ENCODE measurements at places on chromosomes 12 and 14. TPM values are rescaled to one million over a fixed set of nuclear protein-coding genes. Genes with fewer than 3 reads are reported as not detected.
A peak's percentile ranks its signal among the peaks of the same experiment; 100 is the strongest.

- no peak for DNase-seq
Measured at GRCh38 chr12:79884401-79885006, 50.4 kb downstream of the PPP1R12A start.

DNA sequence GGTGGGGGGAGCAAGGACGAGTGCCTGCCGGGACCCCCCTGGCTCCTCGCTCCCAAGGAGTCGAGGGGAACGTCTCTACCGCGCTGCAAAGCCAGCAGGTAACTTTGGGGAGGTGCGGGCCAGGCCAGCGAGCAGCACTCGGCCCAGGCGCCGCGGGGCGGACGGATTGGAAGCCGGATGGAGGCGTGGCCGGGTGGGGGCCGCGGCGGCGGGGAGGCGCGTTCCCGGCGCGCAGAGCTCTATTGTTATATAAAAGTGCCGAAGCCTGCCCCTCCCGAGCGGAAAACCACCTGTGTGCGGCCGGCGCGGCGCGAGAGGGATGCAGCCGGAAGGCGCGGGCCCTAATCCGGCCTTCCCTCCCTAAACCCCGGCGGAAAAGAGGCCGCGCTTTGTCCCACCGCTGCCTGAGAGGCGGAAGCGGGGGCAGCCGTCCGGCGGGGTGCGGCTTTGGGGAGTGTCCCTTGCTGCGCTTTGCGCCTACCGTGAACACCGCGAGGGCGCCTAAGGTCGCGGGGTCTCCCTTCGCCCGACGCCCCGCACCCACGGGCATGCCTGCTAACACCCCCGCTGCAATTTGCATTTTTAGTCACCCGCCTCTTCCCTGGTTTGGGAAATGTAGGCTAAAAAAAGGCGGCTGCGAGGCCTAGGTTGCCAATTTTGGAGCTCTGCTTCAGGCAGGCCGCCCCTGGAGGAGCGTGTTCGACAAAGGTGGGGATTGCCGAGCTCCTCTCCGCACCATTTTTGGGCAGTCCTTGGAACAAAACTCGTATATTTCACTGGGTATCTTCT is 1.7 kb upstream of the DUSP6 start:
- peak; percentile 66 for DNase-seq

The CKAP4 gene
- 2.0 TPM for total RNA-seq

The ADSS1 gene
- 2.7 TPM for total RNA-seq

GRCh38 chr12:2557597-2557996 is 237.2 kb upstream of the FKBP4 start:
- no peak for DNase-seq

- no peak for DNase-seq
Measured at GRCh38 chr12:92784797-92785562, 82.2 kb downstream of the PLEKHG7 start.

DNA sequence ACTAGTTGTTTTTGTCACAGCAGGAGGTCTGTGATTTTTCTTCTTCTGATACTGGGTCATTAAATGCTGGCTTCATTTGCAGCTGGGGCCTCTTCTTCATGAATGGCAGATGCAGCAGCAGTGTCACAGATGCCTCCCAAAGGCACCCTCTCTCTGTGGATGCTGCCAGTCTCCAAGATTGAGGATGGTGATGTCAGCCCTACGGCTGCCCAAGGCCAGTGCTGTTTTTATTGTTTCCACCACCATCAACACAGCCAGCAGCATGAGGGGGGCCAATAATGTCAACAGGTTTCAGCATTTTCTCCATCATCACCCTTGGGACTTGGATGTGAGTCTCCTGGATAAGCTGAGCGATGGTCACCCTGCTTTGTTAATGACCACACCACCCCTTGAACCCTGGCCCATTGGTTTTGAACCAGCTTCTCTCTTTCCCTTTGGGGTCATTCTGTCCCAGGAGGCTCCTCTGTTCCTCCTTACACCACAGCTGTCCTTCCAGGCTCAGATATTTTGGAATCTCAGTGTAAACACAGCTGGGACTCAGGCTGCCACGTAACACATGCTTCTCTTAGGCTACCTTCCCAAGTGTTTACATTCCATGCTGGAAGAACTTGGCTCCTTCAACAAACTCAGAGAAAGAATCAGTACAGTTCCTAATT is 151.7 kb upstream of the DDHD1 start:
- no peak for DNase-seq

- DNase-seq: no peak
Measured at GRCh38 chr14:29463727-29464395, 463.8 kb downstream of the PRKD1 start.

The SHMT2 gene
- 28.6 TPM for total RNA-seq

DNA sequence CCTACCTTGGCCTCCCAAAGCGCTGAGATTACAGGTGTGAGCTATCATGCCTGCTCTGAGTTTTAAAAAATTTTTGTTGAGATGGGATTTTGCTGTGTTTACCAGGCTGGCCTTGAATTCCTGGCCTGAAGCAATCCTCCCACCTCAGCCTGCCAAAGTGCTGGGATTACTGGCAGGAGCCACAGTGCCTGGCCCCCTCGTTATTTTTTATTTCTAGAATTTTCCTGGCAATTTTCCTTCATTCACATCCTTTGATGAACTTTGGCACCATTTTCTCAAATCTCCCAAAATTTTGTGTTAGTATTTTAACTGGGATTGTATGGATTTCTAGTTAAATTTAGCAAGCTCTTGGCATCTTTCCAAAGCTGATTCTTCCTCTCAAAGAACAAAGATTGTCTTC is 24.6 kb upstream of the SCARB1 start:
- DNase-seq: no peak

The CHST11 gene
- total RNA-seq: 118 TPM

The RAB35 gene
- total RNA-seq: 81.2 TPM

DNA sequence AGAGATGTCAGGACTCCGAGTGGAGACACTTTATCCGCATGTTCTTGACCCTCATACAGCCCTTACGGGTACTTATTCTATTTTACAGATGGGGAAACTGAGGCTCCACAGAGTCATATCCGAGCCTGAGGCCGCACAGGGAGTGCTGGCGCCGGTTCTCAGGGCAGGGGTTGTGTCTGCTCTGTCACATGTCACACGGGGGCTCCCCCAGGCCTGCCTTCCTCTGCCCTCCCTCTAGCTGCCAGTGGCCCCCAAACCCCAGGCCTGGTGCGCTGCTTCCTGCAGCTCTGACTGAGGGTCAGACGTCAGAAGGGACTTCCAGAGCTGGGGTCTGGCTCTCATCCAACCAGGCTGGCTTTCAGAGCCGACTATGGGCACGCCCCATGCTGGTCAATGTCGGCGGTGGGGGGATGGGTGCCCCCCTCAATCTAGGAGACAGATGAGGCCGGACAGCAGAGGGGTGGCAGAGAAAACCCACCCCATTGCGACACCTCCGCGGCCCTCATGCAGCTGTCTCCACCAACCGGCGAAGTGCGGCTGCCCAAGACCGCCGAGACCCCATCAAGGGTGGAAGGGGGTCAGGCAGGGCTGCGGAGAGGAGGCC is 811 bp upstream of the INF2 start:
- DNase-seq: peak; percentile 39

DNA sequence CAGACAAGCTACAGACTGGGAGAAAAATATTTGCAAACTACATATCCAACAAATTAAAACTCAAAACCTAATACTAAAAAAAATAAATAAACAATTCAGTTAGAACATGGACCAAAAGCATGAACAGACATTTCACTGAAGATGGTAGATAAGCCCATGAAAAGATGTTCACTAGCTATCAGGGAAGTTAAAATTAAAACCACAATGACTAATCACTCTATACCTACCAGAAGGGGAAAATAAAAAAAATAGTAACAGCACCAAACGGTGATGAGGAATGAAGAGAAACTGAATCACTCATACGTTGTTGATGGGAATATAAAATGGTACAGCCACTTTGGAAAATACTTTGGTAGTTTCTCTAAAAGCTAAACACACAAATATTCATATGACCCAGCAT is 31.1 kb upstream of the DHRS7 start:
- DNase-seq: no peak

GRCh38 chr14:105363847-105364708 is 34.3 kb upstream of the TEX22 start:
- DNase-seq: peak; percentile 68

GRCh38 chr14:53278602-53279506 is 125.7 kb upstream of the DDHD1 start:
- no peak for DNase-seq

DNA sequence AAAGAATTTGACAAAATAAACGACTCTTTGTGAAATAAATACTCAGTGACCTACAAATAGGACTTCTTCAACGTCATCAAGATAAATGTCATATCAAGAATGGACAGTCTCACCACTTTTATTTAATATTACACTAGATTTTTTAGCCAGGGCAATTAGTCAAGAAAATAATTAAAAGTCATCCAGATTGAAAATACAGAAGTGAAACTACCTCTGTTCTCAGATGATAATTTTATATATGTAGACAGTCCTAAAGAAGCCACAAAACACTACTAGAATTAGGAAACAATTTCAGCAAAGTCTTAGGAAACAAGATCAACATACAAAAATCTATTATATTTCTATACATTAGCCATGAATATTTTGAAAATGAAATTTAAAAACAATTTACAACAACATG is 689.6 kb upstream of the SEL1L start:
- no peak for DNase-seq

GRCh38 chr12:57111031-57111734 is at the start of gene STAT6:
STAT6 (minus strand) TSS chr12:57111362; CDS start chr12:57108278, 3,084 bp downstream.
- DNase-seq: peak; percentile 94

DNA sequence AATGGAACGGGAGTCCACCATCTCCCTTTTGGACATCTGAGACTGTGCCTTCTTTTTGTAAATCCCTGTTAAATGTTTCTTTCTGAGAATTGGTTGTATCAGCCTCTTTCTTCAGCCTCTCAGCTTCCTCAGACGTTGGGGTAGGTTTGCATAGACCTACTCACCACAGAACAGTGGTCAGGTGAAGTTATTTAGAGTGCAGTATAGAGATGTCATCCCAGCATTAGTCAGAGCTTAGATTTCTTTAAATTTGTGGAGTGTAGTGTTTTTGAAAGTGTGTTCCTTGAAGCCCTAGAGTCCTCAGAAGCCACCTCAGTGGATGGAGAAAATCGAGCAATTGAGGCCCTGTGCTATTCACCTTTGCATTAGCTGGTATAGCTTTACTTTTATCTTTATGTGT is 8.9 kb upstream of the EEA1 start:
- no peak for DNase-seq

DNA sequence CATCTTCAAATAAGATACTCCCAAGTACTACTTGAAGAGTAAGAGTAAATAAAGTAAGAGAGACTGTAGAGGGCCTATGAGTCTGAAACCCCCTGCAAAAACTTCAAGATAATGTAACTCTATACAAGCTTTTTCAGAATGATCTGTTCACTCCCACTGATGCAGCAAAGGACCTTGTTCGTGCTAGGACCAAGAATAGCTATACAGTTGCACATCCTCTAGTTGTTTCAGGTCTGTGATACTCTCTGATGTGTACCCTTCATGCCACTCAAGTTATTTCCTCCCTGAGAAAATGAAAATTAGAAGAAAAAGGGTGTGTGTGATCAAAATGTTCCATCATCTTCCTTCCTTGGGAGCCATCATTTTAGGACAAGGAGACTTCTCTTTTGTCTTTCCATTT is 204.4 kb downstream of the ALX1 start:
- DNase-seq: no peak

GRCh38 chr14:77570706-77571268 is 45.6 kb downstream of the SPTLC2 start:
- DNase-seq: no peak

DNA sequence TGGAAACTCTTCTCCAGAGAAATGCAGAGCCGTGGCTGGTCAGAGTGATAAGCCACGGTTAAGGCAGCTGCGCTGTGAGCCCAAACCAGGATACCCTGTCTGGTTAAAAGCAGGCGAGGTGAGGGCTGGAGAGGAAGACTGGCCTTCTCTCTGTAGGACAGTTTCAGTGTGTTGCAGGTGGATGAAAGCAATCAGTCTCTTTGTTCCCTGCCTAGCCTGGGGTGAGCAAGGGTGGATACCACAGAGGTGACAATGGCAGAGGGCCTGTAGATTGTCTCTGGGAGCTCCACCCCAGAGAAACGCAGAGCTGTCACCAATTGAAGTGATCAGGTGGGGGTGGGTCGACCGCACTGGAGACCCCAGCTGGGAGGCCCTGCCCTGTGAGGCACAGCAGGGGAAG is 621.9 kb downstream of the LRFN5 start:
- DNase-seq: no peak

GRCh38 chr12:132734206-132734605 is 23.6 kb downstream of the PGAM5 start:
- DNase-seq: no peak

The E2F7 gene
- total RNA-seq: 1.1 TPM

The TMEM233 gene
- not detected for total RNA-seq

- DNase-seq: no peak
Measured at GRCh38 chr12:125185740-125186470, 120.7 kb downstream of the AACS start.

DNA sequence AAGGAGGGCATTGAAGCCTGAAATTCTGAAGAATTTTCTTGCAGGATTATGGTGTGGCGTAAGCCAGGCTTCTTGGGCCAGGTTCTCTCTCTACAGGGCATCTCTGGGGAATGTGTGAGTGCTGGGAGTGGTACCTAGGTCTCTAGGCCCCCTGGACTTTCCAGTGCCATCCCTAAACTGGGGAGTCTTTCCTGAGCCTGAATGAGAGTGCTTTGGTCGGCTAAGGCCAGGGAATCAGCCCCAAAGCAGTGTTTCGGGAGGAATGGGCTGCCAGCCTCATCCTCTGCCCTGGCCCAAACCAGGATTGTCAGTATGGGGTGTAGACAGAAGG is 93.9 kb downstream of the CALM1 start:
- no peak for DNase-seq

DNA sequence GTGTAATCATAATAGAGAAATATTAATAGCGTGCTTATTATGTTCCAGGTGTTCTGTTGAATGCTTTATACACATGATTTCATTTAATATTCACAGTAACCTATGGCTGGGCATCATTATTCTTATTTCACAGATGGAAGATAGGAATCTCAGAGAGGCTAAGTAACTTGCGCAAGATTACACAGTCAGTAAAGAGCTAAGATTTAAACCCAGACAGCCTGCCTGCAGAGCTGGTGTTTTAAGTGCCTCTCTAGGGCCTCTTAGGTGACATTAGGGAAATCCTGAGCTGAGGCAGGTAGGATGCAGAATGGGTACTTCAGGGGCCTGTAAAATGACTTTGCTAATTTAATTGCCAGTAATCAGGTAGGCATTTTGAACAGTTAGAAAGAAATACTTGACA is 18.5 kb upstream of the BHLHE41 start:
- no peak for DNase-seq

GRCh38 chr14:29255692-29256091 is 489.1 kb downstream of the FOXG1 start:
- no peak for DNase-seq

- DNase-seq: no peak
Measured at GRCh38 chr14:44653641-44654040, 146.6 kb upstream of the FSCB start.

DNA sequence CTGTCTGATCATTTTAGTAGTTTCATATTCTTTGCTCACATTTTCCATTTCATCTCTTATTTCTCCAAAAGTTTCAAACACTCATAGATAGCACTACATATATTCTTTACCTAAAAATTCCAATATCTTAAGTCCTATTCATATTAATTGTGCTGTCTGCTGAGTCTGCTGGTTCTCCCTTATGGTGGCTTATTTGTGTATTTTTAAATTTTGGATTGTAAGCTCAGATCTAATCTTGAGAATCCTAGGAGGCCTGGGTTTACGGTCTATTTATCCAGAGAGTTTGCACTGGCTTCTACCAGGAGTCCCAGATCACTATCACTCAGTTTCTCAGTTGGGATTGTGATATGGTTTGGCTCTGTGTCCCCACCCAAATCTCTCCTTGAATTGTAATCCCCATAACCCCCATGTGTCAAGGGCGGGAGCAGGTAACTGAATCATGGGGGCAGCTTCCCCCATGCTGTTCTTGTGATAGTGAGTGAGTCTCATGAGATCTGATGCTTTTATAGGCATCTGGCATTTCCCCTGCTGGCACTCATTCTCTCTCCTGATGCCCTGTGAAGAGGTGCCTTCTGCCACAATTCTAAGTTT is 10.2 kb downstream of the NT5DC3 start:
- DNase-seq: no peak

Measured in natural killer cell (primary cell).